ENCODE measurements at places on chromosomes 6 and 20.

GRCh38 chr6:148446681-148447080, 104.0 kb downstream of the SASH1 start:
- no peak for DNase-seq

GRCh38 chr20:15710636-15711035, 862.6 kb downstream of the KIF16B start:
- DNase-seq = no peak

DNA sequence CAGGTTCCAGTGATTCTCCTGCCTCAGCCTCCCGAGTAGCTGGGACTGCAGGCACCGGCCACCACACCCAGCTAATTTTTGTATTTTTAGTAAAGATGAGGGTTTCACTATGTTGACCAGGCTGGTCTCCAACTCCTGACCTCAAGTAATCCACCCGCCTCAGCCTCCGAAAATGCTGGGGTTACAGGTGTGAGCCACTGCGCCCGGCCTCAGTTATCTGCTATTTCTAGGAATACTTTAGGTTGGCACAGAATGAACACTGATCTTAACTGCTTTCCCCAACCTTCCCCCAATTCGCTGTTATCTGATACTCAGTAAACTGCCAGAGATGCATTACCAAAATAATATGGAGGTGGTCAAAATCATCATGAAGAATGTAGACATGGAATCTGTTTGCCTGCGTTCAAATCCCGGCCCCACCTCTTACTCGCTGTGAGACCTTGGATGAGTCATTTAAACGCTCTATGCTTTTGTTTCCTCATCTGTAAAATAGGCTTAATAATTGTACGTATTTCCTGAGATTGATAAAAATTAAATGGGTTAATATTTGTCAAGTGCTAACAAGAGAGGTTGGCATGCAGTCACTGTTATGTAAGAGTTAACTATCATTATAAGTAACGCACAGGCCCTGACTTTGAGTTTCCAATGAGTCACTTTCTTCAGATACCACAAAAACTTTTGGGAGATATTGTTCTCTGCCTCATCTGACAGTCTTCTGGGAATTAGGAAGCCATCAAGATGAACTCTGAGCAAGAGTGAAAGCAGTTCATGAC, 44.5 kb upstream of the NCOA3 start:
- DNase-seq = peak; percentile 69

GRCh38 chr6:45457141-45457540, 79.4 kb upstream of the SUPT3H start:
- no peak for DNase-seq

- DNase-seq = no peak
These were observed 35.8 kb upstream of the HLA-C start for GRCh38 chr6:31307669-31308049.

GRCh38 chr6:34259529-34260069, 10.8 kb upstream of the SMIM29 start:
- no peak for DNase-seq

GRCh38 chr6:71473926-71474325, 185.3 kb downstream of the OGFRL1 start:
- DNase-seq = peak; percentile 93

DNA sequence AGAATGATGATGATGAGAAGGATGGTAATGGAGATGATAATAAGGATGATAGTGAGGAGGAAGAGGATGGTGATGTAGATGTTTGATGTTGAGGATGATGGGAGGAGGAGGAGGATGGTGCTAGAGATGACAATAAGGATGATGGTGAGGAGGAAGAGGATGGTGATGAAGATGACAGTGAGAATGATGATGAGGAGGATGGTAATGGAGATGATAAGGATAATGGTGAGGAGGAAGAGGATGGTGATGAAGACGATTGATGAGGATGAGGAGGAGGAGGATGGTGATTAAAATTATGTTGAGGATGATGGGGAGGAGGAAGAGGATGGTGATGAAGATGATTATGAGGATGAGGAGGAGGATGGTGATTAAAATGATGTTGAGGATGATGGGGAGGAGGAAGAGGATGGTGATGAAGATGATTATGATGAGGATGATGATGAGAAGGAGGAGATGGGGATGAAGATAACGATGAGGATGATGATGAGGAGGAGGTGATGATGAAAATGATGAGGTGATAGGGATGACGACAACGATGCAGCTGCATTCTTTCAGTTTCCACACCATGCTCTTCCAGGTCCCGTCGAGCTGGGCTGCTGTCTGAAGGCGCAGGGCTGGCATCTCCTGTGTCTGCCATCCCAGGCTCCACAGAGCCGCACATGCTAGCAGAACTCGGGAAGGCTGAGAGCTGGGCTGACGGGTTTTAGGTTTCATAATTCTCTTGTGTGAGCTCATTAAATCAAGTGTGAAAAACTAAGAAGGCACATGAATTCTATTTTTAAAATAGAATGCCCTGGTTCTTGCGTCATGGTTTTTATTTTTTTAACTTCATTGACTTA, 274.9 kb downstream of the SMOC2 start:
- DNase-seq = no peak

DNA sequence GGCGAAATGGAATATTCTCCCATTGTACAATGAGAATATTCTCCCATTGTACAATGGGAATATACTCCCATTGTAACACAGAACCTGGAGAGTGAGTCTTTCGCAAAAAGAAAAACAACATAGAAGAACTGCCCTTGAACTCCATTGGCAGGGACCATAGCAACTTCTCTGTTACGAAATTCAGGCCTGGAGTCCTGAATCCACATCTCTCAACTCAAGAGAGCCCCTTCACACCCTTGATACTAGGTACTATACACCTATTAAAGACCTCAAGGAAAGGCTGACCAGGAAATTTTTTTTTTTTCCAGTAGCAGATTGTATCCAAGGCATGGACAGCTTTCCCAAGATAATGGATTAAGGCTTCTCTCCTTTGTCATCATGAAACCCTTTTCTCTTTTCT, 1687.0 kb downstream of the GRIK2 start:
- DNase-seq = no peak

GRCh38 chr6:97288188-97288587, 5.2 kb upstream of the MMS22L start:
- no peak for DNase-seq

GRCh38 chr6:19478992-19479391, 358.2 kb upstream of the ID4 start:
- DNase-seq = peak; percentile 30

DNA sequence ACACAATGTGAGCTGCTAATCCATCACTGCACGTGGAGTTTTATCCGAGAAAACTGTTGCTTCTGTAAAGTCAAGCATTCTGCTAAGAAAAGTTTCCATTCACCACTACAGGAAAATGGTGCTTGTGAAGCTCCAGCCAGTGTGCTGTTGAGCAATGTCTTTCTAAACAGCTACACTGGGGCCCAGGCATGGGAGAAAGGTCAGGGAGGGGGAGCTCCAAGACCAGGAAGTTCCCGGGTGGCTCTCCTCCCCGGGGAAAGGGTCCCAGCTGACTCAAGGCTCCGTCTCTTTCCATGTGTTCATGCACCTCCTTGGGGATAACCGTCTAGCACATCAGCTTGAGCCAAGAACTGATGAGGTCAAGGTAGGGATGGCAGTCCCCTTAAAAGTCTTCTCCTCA, 20.5 kb downstream of the RPP40 start:
- DNase-seq = no peak

- DNase-seq = no peak
These were observed 283.6 kb downstream of the CDKAL1 start for GRCh38 chr6:20817806-20818320.

DNA sequence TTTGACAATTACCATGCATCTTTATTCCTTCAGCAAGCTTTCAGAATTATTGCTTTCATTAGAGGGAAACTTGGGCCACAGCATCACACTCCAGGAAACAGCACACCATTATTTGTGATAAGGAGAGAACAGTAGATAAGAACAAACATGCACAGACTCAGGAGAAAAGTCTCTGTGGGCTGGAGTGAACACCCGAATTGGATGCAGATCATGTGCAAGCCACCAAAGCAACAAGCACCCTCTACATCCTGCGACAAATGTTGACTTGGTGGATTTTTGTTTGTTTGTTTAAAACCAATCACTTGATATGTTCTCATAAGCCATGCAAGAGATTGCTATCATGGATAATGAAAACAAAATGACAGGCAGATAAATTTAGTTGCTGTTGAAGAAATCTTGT, 67.7 kb upstream of the ZFP64 start:
- no peak for DNase-seq

DNA sequence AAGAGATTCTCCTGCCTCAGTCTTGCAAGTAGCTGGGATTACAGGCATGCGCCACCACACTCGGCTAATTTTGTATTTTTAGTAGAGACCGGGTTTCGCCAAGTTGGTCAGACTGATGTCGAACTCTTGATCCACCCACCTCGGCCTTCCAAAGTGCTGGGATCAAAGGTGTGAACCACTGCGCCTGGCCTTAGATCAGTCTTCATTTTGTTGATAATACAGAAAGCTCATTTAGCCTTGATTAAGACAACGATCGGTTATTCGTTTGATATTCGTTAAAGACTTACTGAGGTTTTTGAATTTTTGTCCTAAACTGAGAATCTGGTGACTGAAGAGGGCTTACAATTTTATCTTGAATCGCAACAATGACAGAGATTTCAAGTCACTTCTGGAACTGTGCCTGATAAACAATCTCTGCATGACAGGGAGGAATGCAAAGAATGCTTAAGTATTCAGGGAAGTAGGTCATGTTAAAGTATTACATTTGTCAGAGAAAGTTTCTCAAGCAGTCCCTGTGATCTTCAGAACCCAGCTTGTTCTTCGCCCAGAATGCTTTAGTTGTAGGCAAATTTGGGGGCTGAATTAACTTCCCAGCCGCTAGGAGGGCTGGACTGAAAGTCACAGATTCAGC, 14.8 kb downstream of the AKAP12 start:
- DNase-seq = peak; percentile 50

DNA sequence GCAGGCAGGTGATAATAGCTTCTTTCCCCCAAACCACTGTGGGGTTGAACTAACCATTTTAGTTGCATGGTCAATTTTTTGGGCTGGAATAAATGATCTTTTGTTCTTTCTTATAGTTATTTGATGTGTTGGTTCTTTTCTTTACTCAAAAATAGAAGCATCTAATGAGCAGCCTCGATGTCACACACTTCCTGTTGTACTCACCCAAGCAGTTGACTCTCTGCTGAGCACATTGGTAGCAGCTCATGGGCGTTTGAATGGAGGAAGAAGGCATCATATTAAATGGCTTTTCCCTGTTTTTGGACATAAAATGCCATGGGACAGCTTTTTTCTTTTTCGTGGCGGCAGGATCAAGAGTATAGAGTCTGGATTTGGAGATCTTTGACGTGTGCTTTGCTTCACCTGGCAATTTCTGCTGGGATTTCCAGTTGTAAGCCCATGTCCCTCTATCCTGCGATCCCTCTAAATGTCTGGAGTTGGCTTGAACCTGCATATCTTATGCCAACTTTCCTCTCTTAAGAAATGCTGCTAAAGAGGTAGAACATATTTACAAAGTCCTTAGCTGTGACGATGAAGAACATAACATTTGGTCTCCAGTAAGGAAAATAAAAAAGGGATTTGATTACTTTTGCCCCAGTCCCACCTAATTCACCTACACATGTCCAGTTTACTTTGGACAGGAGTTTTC, 268.3 kb downstream of the PRL start:
- DNase-seq = no peak

GRCh38 chr6:169141671-169142537, 111.7 kb downstream of the THBS2 start:
- DNase-seq = no peak
